ENCODE measurements at places on chromosomes 3 and 15.

- DNase-seq, result no peak
Measured at GRCh38 chr15:33960549-33960935, 7.8 kb upstream of the CHRM5 start.

DNA sequence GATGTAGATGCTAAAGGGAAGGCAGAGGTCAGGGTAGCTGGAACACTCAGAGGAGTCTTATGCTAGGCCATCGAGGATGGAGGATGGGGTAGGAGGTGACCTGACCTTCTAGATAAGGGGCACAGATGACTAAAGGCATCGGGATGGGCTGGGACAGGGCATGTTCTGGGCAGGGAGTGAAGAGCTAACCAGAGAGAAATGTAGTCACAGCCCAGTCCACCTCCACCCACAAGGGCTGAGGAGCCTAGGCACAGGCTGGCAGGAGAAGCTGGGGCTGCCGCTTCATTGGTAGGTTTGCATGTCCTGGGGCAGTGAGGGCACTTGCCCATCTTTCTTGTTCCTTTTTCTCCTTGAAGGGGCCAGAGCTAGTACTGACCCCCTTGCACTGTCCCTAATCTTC is 12.6 kb downstream of the CLK3 start:
- DNase-seq, result no peak

DNA sequence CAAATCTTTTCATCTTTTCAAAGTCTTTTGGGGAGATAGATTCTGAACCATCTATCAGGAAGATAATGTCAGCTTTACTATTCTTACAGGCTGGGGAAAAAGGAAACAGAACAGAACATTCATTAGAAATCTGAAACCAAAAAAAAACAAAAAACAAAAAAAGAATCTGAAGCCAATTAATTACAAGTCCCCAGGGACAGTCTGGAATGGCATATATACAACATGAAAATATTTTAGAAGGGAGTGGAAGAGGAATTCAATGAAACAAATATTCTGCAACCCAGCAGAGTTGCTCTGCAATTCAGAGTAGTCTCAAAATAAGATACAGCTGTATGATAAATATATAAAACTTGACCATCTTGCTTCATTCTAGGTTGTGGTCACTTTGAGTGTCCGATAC is 41.7 kb upstream of the CAPN7 start:
- DNase-seq, result peak; percentile 34

DNA sequence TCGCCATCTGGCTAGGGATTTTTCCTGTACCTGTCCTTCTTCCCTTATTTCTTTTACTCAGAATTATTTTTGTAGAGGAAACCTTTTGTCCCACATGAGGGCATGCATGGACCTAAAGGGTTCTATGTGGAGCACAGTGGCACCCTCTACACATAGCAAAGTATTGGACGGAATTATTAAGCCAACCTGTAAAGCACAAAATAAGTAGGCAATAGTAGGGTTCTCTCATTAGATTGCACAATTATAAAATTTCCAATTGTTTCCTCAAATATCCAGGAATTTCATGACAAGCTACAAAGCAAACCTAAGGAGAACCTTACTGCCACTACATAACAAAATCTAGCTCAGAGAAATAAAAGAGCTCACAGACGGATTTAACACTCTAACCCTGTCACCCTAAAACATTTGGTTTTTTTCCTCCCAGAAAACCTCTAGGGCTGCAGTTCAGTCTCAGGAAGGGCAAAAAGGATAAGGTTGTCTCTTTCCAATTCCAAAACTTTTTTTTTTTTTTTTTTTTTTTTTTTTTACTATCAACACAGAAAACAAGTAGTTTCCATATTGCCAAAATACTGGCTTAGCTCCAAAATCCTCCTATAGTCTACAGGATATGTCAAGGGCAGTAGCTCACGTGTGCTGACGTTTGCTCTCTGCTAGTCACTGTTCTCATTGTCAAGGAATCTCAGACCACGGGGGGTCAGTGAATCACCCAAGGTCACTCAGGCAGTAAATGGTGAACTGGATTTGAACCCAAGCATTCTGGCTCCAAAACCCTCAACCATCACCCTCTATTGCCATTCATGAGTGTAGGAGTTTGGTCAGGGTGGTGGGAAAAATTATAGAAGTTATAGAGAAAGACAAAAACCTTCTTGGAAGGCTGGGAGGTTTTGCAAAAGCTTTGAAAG is 52.3 kb downstream of the NCEH1 start:
- DNase-seq, result peak; percentile 99

- DNase-seq, result peak; percentile 88
Measured at GRCh38 chr3:53236112-53236841, 19.5 kb downstream of the TKT start.

DNA sequence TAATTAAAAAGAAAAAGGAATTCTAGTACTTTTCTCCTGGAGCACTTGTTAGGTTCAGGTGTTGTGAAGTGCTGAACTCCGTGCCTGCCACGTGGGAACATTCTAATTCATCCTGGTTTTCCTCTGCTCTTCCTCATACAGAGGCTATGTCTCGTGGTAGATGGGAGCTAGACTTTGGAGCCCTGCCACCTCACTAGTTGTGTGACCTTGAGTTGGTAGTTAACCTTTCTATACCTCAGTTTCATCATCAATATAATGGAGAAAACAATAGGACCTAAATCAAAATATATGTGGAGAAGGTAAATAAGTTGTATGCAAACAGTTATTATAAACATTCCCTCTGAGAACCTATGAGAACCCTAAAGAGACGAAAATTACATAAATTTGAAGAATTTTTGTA is 10.6 kb downstream of the ALAS1 start:
- no peak for DNase-seq

- no peak for DNase-seq
Measured at GRCh38 chr15:99151156-99151555, 46.3 kb downstream of the SYNM start.

DNA sequence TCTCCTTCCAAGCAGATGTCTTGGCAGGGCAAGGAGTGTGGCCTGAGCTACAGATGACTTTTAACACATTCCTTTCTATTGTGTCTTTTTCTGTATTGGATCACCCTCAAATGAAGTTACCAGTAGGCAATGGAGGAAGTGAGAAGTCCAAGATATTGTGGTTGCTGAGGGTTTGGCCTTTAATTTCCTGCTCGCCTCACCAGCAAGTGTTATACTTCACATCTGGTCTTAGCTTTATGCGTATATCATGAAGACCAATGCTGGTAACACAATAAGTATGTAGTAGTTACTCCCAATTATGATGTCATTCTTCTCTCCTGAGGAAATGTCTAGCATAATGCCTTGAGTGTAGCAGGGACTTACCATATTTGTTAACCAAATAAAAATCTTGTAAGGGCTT is 179.9 kb downstream of the ZIC1 start:
- DNase-seq, result peak; percentile 25

DNA sequence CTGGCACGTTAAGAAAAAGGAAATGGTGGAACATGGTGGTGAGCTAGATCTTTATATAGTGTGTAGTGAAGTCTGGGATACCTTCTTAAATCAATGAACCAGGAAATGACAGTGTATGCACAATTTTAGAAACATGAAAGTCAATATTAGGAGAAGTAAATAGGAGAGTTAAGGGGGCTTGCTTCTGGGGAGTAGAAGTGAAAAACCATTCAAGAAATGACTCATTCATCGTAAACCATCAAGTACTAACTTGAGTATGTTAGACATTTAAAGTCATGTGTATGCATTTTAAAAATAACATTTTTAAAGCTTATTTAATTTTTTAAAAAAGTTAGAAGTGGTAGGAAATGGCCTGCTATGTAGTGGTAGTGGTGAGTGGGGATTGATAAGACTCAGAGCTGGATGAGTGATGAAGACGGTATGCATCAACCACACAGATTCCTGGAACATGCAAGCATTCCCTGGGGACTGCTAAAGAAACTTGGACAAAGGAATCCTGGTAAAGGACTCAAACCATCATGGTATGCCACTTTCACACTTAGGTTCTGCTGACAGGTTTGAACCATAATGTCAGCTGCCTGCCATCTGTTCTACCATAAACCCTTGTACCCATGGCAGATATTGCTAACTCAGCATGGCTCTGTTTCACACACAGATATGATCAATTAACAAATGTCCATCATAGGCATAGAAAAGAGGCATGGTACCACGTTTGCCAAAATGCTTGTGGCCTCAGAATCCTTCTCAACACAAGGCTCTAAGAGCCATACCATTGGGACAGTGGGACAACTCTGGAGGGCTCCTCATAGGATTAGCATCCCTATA is 28.9 kb upstream of the MITF start:
- peak; percentile 91 for DNase-seq

DNA sequence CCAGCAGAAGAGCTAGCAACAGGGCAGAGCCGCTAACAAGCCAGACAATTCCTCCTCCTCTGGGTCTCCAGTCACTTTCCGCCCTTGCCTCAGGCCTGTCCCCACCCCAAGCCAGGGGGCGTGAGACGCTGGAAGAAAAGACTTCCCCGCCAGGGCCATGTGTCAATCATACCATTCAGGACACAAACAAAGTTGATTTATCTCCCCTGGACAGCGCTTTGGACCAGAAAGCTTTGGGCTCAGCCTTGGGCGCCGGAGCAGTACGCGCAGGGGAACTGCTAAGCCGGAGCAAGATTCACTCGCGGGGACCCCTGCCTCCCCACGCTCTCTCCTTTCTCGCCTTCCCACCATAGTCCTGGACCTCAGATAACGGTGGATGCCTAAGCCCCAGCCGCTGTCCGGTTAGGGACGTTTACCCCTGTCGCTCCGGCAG is 479 bp downstream of the LRRC2 start:
- DNase-seq, result no peak

- DNase-seq, result no peak
Measured at GRCh38 chr3:45800611-45801010, 4.3 kb upstream of the SLC6A20 start.

DNA sequence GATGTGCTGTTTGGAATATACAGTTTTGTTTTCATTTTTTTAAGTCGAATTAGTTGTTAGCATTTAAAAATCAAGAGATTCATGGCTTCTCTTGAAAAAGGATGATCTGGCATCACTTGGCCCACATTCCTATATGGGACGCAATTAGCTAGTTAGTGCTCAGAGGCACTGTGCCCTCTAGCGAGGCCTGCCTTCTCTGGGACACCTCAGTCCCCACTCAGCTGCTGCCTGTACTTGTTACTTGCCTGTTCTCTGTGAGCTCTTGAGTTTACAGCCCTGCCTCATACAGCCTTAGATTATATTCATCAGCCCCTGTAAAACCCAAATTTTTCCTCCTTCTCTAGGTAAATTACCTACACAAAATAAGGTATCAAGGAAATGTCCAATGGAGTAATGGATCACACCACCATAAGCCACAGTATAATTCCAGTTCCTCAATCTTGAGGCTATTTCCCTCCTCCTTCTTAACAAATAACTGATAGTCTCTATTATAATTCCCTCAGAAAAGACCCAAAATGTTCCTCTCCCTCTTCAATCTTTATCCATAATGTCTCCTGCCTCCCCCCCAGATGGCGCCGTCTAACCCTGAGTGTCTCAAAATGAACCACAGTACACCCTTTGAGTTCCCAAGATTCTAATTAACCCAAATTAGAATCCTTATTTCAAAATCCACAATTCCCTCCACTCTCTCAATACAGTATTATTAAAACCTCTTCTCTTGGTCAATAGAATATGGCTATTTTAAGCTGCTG is 2.7 kb downstream of the ZMAT3 start:
- DNase-seq, result peak; percentile 47

DNA sequence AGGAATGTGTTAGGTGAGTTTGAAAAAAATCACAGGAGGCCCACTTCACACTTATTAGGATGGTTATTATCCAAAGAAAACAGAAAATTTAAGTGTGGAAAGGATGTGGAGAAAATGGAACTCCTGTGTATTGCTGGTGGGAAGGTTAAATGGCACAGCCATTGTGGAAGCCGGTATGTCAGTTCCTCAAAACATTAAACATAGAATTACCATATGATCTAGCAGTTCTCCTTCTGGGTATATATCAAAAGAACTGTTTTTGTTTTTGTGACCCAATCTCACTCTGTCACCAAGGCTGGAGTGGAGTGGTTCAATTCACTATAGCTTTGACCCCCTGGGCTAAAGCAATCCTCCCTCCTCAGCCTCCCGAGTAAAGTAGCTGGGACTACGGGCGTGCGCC is 10.4 kb upstream of the ZFYVE19 start:
- DNase-seq, result no peak

DNA sequence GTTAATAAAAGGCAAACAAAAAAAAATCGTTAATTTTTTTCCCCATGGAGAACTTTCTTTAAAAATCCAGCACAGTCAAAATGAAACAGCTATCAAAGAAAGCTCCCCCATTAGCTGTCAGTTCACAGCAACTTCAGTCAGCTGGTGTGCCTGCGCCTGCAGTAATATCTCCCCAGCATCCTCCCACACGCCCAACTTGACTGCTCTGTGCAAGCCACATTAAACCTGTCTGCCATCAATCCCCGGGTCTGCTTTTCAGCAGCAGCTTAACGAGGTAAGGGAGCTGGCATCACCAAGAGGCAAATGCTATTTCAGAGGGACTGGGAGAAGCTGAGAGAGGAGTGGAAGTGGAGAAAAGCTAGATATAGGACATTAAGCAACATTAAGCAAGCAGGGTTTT is 337.5 kb downstream of the GAP43 start:
- no peak for DNase-seq

- no peak for DNase-seq
Measured at GRCh38 chr15:98725874-98726273, 77.5 kb downstream of the IGF1R start.

DNA sequence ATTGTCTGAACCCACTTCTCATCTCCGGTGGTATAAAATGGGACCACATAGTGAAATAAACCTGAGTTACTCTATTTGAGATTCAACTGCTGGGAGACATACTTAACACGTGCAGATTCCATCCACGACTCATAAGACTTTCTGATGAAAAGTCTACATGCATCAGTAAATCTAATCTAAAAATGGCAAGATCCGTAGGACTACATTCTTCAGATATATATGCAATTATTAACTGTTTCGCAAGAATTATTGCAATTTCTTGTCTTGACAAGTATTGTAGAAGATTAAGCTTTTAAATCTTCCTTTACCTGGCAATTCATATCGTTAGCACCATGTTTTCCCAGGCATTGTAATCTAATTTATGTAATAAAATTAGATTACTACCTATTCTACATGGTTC is 718.7 kb upstream of the CBLB start:
- no peak for DNase-seq

- peak; percentile 6 for DNase-seq
Measured at GRCh38 chr3:22795917-22796316, 407.2 kb upstream of the UBE2E2 start.

GRCh38 chr3:57287205-57287604 is 5.3 kb downstream of the ASB14 start:
- DNase-seq, result no peak

- no peak for DNase-seq
Measured at GRCh38 chr15:75680007-75680789, 32.5 kb downstream of the CSPG4 start.

GRCh38 chr3:27467545-27467944 is 16.6 kb downstream of the SLC4A7 start:
- DNase-seq, result peak; percentile 62

GRCh38 chr3:177294221-177294620 is 96.9 kb upstream of the TBL1XR1 start:
- DNase-seq, result peak; percentile 52

DNA sequence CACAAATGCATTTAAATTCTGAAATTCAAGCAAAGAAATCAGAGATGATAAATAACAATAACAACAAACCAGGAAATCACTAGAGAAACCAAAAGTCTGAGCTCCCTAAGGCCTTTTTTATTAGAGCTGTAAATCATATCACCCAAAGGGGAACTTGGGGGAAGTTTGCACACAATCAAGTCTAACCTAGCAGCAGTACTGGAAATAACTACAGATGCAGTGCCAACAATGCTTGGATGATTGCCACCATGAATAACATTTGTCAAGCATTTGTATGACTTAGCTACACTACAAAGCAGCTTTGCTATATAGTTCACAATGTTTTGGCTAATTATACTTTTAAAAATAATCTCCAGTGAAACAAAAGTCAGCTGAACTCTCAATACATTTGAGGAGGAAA is 27.8 kb downstream of the SHQ1 start:
- DNase-seq, result peak; percentile 84

All from fibroblast of mammary gland (primary cell).